Left renal pelvis (tissue), 4 donors: ENCODE measurements at places on chromosomes 3 and 15.
A peak's percentile ranks its signal among the peaks of the same experiment; 100 is the strongest.

GRCh38 chr3:126858887-126859286 is 124.0 kb upstream of the PLXNA1 start:
- no peak for DNase-seq

DNA sequence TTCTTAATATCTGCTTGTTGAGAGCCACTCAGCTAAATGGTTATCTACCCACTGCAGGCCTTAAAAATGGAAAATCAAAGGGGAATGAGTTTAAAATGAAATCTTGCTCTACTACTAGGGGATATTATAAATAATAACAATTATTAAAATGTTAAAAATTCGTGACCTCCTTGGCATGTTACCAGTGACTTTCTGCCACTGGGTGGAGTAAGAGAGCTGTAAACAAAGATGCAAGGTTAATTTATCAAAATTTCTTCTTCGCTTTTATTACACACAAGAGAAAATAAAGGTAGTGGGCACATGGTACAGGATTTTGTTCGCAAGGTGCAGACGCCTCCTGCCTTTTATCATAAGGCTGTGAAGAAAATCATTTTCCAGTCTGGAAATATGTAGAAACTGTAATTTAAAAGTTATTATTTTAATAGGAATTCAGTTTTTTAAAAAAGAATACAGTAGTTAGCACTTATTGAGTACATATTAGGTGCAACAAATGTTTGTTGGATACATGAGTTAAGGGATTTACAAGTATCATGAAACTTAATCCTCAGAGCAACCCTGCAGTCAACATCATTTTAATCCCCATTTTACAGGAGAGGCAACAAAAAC is 272.6 kb downstream of the SUCLG2 start:
- DNase-seq = no peak

GRCh38 chr3:119034256-119035013 is at the start of gene IGSF11:
Gene IGSF11, minus strand, starts transcription at chr3:119034846. Its CDS starts 264 bp downstream, at chr3:119034582.
- DNase-seq = peak; percentile 63

DNA sequence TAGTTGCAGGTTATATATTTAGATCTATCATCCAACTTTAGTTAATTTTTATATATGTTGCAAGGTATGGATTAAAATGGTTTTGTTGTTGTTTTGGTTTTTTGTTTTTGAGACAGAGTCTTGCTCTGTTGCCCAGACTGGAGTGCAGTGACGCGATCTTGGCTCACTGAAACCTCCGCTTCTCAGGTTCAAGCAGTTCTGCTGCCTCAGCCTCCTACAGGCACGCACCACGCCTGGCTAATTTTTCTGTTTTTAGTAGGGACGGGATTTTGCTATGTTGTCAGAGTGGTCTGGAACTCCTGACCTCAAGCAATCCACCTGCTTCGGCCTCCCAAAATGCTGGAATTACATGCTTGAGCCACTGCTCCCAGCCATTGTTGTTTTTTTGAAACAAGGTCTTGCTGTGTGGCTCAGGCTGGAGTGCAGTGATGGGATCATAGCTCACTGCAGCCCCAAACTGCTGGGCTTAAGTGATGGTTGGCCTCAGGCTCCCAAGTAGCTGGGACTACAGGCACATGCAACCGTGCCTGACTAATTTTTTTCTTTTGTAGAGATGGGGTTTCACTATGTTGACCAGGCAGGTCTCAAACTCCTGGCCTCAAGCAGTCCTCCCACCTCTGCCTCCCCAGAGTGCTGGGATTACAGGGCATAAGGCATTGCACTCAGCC is 92.0 kb downstream of the ZNF609 start:
- DNase-seq = no peak

DNA sequence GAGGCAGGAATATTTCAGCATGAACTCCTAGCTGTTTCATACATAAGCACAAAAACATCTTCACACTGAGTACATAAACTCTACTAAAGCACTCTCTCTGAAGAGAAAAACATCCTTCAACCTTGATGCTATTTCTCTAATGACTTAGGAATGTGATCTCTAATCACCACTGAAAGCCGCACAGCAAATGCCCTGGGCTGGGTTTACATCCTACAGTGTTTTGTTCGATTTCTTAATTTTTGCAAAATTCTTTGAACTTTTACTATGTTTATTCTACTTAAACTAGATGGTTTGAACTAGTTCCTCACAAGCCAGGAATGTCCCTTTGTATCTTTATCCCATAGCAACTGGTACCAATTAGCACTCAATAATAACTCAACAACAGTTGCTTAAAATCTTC is 130.9 kb upstream of the ABI3BP start:
- no peak for DNase-seq
